ENCODE measurements at places on chromosomes 5 and 9.

- DNase-seq: no peak
These were observed 42.0 kb downstream of the GSN start for GRCh38 chr9:121309833-121310425.

DNA sequence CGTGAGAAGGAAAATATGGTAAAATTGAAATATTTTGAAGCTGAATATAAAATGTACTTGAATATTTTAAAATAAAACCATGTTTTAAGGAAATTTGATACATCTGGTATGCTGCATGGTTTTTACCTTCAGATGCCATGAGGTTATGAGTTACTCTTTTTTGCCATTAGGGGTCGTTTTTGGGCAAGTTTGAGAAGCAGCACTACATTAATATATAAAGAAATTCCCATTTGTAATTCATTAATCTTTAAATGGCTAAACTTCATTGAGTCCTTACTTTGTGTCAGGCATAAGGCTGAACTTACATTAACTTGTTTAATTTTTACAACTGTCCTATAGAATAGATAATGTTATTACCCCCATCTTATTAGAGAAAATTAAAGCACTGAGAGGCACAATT, 152.3 kb downstream of the KDM4C start:
- no peak for DNase-seq

DNA sequence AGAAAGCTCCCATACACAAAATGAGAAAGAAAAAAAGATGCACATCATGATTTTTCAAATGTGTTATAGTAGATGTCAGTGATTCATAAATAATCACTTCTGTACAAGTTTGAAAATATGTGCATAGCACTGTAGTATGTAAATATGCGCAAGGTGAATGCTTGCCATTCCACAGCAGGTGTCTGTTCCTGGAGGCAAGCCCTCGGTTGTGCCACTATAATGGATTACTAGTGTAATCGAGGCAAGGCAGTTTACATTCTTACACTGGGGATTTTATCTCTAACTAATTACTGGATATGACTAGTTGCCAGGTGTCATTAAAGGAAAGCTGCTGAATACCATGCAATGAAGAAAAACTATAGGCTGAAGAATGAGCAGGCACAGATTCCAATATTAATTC, 93.6 kb downstream of the ARHGEF28 start:
- DNase-seq: no peak

DNA sequence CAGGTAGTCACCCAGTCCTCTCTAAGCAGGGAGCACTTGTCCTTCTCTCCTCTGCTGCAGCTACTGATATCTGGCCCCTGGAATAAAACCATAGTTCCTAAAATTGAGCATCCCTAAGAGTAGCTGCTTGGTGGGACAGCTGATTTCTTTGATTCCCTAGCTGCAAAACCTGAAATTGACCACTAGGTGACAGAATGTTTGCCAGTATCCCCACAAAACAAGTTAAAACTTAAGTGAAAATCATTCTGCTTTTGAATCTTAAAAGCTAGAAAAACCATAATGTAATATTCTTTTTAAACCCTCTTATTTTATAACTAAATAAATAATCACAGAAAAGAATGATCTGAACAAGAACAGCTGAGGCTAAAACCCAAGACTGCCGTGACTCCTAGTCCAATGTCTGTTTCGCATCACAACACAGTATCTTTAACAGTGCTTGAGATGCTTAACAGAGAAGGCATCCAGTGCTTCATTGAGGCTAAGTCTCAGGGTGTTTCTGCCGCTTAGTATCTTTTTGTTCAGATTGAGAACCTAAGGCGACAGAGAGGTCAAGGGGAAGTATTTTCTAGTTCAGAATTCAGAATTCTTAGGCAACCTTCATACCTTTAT, 24.4 kb upstream of the TAL2 start:
- no peak for DNase-seq

- DNase-seq: no peak
These were observed 47.6 kb upstream of the HOMER1 start for GRCh38 chr5:79561525-79561893.

DNA sequence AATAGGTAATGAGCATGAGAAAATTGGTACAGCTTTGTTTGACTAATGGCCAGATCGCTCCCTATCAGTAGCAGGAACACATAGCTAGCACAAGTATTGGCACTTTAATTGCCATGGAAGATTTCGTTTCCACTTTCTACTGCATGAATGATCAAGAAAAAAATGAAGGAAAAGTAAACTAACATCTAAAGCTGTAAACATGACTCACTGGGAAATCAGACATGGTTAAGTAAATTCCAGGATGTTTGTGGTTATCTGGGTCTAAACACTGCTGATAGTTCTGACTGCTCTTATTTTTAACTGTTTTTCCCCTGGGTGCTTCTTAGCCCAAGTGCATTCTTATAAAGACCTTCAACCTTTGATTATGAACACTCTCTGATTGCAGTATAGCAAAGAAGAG, 388.9 kb downstream of the NR2F1-AS1 start:
- DNase-seq: no peak

- no peak for DNase-seq
These were observed at the start of gene SH2D3C for GRCh38 chr9:127778280-127779135. Gene SH2D3C (minus strand): TSS chr9:127778666. CDS start chr9:127778627, 39 bp downstream.

DNA sequence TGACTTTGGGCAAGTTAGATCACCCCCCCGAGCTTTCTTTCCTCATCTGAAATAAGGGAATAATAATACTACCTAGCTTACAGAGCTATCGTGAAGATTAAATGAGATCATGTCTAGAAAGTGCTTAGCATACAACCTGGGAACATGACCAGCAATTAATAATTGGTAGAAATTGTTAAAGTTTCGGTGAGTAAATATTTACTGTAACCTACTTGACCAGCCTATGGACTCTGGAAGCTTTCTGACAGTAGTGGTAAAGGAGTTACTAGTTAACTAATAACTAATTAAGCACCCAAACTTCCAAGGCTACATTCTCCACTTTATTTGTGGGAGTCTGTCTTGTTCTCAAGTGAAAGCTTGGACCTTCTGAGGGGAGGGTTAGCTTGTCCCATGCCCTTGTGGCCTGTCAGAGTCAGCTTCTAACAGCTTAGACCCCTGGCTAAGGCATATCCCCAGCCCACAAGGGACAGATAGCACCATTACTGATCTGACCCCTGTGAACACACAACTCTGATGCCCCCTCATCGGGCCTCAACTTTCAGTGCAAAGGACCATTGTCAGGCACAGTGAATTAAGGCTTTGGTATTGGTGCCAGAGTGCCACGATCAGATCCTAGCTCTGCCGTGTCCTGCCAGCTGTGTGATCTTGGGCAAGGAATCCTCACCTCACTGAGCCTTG, 58.7 kb upstream of the SAP30L start:
- no peak for DNase-seq

DNA sequence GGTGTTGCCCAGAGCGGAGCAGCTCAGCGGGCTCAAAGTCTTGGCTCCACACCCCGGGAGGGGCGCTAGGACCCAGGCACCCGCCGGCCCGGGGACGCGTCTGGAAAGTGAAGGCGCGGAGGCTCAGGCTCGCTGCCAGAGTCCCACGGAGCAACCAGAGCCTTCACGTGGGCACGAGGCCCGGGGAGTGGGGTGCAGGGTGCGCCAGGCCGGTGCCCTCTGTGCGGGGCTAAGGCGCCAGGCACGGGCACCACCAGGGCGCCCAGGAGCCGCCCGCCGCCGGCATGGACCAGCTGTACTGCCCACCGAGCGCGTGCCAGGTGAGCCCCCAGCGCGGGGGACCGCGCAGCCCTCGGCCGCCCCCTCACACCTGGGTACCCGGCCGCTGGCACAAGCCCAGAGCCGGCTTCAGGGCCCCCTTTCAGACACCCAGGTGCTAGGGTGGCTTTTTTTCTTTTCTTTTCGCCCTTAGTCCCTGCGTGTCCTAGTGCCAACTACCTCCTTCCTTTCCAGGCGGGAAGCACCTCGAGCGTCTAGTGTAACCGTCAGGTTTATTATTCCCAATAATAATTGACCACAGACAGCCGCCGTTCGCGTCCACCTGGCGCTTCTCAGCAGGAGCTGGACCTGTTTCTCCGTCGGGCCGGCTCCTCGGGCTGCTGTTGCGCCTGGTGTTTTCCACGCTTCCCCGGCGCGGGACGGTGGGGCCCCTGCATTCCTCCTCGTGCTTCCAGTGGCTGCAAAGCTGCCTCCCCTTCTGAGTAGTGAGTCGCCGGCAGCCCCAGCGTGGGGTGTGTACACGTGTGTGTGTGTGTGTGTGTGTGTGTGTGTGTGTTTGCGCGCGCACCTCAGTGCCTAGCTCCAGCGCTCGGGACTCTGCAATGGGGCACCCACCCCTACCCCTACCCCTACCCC, 30.1 kb upstream of the PDE8B start:
- DNase-seq: no peak

DNA sequence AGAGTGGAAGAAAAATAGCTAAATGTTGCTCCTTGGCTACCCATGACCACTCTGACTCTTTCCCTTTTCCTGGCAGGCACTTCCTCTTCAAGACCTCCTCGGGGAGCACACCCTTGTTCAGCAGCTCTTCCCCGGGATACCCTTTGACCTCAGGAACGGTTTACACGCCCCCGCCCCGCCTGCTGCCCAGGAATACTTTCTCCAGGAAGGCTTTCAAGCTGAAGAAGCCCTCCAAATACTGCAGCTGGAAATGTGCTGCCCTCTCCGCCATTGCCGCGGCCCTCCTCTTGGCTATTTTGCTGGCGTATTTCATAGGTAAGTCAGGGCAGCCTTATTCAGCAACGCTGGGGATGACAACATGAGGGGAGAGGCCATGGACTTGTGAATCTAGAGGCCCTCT, 298.6 kb upstream of the WWC1 start:
- DNase-seq: no peak

DNA sequence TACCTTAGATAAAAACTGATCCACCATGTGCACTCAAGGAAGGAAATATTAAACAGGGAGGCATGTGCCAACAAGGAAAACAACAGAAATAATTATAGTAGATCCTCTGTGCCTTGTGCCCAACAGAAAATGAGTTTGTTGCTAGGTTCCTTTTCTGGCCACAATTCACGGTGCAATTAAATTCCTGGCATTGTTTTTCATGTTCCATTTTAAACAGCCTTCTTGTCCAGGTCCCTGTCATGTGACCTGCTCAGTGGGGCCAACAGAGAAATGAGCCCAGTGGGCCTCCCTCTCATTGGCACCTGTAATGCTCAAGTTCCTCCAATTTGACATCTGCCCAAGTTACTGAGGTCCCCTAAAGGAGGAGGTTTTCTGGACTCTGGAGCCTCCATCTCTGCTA, 56.5 kb downstream of the SPOCK1 start:
- DNase-seq: no peak

- DNase-seq: no peak
These were observed 60.8 kb downstream of the SEMA4D start for GRCh38 chr9:89436963-89437625.

DNA sequence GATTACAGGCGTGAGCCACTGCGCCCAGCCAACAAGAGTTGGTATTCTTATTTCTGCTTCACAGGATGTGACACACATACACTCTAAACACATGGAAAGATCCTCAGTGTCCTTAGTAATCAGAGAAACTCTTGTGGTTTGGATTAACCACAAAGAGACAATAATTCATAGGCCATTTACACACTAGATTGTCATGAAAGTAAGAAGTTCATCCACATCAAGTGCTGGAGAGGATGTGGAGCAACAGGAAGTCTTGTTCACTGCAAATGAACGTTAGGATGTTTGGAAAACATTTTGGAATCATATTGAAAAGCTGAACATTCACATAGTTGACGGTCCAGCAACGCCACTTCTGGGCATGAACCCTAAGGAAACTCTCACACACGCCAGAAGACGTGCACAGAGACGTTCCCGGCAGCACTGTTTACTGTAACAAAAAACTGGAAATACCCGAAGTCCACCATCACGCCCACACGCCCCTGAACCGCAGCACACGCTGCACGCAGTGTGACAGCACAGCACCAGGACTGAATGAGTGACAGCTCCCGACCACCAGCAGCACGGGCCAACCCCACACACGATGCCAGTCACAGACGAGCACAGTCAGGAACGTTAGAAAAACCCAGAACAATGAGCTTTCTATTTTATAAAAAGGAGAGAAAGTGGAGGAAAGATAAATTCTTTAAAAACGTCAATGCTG, 87.6 kb downstream of the COL23A1 start:
- DNase-seq: no peak

DNA sequence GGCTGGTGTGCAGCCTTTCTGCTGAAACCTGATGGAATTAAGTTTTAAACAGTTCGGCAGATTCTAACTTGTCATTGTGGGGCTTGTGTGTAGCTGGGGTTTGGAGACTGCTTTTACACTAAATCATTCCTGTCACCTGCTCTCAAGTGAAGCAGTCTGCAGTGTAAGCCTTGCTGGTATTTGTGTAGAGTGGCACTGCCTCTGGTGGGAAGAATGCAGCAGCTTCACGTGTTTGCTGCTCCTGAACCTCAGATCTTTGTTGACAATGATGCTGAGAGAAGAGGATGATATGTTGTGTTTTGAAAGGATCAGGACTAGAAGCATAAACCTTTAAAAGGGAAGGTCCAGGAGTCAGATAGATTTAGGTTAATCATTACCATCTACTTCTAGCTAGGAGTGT, 88.1 kb downstream of the KDM4C start:
- DNase-seq: no peak

DNA sequence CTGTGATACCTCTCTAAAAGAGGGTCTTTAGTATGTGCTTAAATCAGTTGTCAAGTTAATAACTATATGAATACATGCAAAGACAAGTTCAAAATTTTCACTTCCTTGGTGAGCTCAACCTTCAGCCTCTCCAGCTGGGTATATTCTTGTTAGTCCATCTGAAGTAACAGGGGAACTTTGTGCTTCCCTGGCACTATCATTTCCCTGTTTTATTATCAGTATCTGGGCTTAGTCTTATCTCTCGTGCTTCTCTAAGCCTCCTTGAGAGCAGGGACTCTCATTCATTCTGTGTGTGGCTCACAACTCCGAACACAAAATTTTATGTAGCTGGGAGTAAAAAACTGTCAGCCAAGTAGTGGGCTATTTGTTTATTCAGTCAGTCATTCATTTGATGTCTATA, 175.9 kb upstream of the MAP3K1 start:
- DNase-seq: no peak

DNA sequence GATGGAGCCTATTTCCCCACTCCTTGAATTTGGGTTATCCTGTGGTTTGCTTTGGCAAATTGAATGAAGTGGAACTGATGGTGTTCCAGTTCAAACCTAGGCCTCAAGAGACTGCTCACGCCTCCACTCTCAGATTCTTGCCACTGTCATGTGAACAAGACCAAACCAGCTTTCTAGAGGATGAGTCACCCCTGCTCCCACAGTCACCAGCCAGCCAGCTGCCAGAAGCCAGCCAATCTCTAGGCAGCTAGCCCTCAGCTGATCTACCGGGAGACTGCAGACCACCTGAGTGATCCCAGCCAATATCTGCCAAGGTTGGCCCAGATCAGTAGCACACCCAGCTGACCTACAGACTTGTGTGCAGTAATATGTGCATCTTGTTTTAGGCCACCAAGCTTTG, 300.6 kb downstream of the TMEM38B start:
- DNase-seq: no peak

- no peak for DNase-seq
These were observed 2.8 kb upstream of the CCIN start for GRCh38 chr9:36166168-36166927.

DNA sequence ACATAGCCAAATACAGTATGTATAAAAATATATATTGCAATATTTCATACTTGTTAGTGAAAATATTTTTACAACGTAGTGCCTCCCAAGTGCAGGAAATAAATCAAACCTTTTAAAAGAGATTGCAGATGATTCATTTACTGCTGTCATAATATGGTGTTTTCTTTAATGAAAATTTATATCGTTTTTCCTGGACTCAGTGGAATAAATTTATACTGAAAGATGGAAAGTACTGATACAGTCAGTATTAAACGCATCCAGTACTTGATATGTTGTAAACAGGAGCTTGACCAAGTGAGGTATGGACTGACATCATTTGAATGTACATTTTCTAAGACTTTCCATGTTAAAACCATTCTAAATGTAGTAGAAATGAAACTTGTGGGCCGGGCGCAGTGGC, 143.4 kb upstream of the ZNF608 start:
- DNase-seq: no peak

GRCh38 chr5:80255431-80255810, 427 bp downstream of the SERINC5 start:
- DNase-seq: no peak
